ENCODE measurements at places on chromosomes 7 and 10. TPM values are rescaled to one million over a fixed set of nuclear protein-coding genes. Genes with fewer than 3 reads are reported as not detected.

GRCh38 chr7:98655611-98656010 is 38.5 kb downstream of the NPTX2 start:
- DNase-seq: no peak

- DNase-seq: no peak
These were observed 337.2 kb downstream of the C7orf25 start for GRCh38 chr7:42574685-42575084.

DNA sequence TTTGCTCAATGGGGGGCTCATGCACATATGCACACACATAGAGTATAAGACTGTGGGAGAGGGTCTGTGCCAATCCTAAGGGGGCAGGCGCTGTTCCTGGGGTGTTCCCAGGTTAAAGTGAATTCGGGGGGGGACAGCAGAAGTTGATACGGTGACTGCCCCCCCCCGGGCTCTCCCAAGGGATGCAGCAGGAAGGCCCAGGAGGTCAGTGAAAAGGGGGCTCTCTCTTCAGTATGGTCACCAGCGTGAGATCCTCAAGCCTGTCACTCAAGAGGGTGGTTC is 32.4 kb downstream of the SPDYE6 start:
- no peak for DNase-seq

DNA sequence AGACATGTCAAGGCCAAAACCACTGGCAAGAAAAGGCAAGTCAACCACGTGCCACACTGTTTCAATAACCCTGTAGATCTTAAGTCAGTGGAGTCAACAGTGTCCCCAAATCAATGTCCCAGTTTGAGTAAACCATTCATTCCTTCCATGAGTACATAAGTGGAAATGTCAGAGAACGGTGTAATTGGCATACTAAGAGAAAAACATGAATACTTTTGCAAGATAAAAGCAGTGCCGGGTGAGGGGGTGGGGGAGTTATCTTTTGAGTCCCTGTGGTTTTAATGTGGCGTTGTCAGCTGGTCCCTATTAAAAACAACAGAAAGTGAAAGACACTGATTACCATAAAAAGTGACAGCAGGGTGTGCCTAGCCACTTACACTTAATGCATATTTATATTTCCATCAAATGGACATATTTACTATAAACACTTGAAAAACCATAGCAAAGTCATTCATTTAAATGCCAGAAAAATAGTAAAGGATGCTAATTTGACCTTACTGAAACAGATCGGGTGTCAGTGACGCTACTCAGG is 37.8 kb downstream of the RSU1 start:
- DNase-seq: no peak

DNA sequence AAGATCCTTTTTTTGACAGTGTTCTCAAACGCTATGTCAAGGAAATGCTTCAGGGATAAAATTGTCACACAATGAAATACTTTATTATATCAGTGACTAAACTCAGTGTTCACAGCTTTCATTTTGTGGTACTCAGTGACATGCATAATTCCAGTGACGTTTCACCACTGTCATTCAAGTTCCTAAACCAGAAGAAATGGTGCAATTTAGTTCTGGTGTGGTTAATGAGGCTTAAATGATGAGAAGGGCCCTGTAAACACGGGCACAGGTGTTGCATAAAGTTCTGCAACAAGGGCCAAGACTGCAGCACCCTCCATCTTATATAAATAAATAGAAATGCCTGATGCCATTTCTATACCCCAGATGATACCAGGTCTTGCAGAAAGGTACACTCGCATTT is 1247.1 kb downstream of the GATA3 start:
- DNase-seq: no peak

- DNase-seq: no peak
These were observed 25.2 kb downstream of the NUB1 start for GRCh38 chr7:151366880-151367222.

DNA sequence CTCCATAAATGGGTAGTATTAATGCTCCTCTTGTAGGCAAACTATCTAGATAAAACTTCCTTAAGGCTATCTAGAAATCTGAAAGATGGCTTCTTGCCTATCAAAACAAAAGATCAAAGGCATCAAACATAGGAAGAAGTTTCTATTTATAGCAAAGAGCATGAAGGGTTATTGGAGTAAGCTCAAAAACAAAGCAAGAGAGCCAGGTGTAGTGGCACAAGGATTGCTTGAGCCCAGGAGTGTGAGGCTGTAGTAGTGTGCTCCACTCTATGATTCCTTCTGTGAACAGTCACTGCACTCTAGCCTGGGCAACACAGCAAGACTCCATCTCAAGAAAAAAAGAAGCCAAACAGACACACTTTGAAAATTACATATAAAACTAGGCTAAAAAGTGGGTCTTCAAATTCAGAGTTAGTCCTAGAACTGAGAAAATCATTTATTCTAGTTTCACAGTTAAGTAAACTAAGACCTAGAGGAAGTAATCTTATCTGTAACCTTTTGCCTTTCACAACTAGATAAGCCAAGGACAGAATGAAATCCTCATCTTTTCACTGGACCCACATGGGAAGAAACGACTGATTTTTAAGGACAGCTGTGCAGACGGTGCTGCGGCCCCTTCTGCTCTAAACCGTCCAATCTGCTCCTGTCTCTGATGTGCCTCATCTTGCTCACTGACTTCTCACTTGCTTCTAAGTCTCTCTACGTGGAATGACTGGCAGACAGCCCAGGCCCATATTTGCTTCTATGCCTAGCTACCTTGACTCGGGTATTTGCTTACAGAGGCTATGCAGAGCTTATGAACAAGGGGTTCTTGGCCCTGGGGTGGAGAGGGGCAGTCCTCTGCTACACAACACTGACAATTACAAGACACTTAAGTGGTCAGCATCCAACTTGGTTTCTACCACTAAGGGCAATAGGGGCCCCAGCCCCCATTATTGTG is 50.0 kb downstream of the ESYT2 start:
- DNase-seq: no peak

DNA sequence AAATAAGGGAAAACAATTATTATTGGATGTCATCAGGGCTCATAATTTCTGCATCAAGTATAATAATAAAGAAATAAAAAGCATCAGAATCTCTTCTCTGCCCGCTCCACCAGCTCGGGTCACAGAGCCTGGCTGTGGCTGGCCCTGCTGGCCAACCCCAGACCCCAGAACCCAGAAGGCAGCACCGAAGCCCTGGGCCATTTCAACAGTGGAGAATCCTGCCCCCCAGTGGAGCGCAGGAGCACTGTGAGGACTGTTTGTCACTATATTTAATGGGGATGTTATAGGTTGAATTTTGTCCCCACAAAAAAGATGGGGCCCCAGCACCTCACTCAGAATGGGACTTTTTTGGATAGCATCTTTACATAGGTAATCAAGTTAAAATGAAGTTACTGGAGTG is 27.3 kb downstream of the DENND11 start:
- DNase-seq: no peak

GRCh38 chr10:132452216-132452650 is 55.2 kb downstream of the PWWP2B start:
- DNase-seq: no peak

- no peak for DNase-seq
These were observed 138.4 kb downstream of the PLXDC2 start for GRCh38 chr10:19954601-19955000.

DNA sequence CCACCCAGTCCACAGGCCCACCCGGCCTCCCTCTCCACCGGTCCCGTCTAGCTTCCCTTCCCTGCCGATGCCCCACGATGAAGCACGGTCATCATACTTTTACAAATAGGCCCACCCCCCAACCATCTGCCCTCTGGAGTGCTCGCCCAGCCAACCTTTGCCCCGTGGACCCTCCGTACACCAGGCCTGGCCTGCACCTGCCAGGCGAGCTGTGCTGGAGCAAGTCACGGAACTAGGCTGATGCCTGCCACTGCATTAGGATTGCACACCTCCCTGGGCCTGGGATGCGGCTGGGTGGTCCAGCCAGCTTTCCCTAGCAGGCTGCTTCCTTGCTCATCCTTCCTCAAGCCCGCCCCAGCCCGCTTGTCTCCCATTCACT is 44.7 kb downstream of the PPIF start:
- no peak for DNase-seq

GRCh38 chr10:60734226-60734625 is 44.1 kb upstream of the CDK1 start:
- no peak for DNase-seq

- no peak for DNase-seq
These were observed 37.2 kb downstream of the DIP2C start for GRCh38 chr10:652233-652632.

GRCh38 chr10:50469778-50470193 is 154.0 kb downstream of the SGMS1 start:
- DNase-seq: no peak

- DNase-seq: no peak
These were observed 49.9 kb upstream of the COL1A2 start for GRCh38 chr7:94344826-94345225.

DNA sequence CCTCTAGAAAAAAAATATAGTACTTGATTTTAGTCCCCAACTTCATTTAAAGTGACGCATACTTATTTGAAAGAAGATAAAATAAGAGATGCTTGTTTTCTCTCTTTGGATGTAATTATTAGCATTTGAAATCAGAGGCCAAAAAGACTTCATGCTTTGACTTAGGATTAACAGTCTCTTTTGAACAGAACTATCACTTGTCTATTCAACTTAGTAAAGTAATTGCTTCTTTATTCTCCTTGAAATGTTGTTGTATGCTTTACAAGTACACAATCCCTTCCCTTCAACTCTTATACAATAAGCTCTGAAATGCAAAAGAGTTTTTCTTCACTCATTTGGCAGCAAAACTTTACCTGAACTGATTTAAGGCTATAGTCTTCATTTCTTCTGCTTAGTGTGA is 80.8 kb downstream of the HIBADH start:
- no peak for DNase-seq

DNA sequence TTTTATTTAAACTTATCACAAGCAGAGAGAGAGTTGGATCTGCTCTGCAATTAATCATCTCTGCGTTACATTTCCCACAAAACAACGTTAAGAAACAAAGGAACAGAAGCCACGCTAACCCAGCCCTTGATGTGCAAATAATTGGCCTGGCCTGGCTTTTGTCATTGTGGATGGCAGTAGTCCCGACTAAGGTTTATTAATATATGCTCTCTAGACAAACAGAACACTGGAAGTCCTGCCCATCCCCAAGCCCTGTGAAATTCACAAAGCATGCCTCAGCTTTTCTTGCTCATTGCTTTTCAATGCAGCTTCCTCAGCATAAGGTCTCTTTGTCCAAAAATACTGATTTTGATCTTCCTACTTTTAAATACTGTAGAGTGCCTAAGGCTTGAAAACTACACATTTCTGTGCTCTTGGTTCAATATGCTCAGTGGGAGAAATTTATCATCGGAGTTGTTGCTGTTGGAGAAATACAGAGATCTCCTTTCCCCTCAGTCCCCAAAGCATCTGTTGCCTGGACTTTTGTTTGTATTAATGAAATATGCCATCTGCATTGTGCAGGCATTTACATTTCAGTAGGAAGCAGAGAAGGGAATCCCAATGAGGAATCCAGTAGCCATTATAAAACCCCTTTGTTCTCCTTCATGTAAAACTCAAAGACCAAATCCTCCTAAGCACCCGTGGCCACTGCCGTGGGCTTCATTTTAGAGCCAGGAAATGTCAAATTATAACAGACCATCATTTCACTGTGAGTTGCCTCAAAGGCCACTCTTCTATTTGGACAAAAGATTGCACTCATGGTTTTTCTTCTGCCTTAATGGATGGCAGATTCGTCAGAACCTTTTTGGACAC is 61.1 kb downstream of the SORCS1 start:
- no peak for DNase-seq

MYO3A gene
- total RNA-seq: 0.50 TPM

ABCC2 gene
- total RNA-seq: 0.84 TPM

C10orf143 gene
- total RNA-seq: 1.7 TPM

TMEM270 gene
- total RNA-seq: not detected

Data from omental fat pad (tissue), 4 donors.